Renal cortex interstitium (tissue), 15 donors: ENCODE measurements at places on chromosomes 12 and 14.

GRCh38 chr12:12323591-12323990 is 26.5 kb downstream of the MANSC1 start:
- no peak for DNase-seq

GRCh38 chr14:75418850-75419768 is 8.7 kb upstream of the JDP2 start:
- no peak for DNase-seq

DNA sequence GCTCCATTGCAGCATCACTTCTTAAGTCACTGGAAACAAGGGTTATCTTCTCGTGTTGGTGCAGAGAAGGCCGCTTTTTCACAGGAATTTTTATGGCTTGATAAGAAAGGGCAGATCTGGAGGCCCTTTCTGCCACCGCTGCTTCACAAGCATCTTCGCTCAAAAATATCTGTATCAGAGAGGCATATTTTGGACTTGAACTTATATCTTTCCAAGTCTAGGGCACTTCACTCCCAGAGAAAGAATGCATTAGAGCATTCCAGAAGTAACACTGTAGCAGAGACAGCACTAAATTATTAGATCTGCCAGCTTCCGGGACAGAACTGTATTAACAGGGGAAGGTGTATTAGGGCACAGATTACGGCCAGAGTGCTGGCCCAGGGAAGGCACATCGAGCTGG is 151.7 kb upstream of the AMIGO2 start:
- DNase-seq, result no peak

DNA sequence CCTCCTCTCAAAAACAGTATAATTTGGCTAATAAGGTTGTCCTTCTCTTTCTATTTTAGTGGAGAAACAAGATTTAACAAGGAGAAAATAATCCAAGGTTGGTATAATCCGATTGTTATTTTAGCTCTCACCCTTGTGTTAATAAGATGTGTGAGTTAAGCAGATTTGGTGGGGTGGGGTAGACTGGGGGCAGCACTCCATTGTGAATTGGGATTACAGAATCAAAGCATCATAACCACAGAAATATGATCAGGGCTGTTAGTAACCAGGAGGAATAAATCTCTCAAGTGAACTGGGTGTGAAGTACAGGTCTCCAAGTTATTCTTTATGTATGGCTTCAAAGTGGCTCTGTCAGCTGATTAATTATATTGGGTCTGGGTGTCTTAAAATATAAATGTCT is 10.2 kb downstream of the TIGAR start:
- no peak for DNase-seq

DNA sequence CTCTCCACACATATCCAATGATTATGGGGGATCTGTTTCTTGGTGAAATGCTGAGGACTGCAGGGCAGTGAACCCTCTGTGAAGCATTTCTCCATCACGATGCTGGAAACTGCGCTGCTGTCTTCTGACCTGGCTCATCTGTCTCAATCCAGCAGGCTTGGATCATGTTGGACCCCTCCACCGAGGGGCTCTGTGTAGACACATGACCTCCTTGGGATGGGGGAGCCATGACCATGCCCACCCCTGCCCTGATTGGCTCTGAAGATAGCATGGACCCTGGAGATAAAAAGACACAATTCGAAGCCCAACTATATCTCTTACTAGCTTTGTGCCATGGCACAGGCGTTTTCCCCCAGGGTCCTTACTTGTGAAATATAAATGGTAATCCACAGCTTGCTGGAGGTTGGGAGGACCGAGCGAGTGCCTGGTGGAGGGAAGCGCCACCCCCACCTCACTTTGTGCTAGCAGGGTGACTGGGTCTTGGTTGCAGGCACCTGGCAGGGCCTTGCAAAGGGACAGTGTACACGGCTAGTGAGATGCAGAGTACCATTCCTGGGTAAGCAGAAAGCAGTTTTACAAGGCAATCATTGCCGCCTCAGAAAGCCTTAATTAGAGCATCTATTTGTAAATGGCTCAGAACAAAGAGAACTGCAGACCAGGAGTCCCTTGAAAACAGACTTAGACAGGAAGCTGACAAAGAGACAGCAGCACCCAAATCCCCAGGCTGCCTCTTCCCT is 2.4 kb upstream of the KRT83 start:
- no peak for DNase-seq

- no peak for DNase-seq
These were observed 71.9 kb downstream of the DYRK2 start for GRCh38 chr12:67720351-67720856.

DNA sequence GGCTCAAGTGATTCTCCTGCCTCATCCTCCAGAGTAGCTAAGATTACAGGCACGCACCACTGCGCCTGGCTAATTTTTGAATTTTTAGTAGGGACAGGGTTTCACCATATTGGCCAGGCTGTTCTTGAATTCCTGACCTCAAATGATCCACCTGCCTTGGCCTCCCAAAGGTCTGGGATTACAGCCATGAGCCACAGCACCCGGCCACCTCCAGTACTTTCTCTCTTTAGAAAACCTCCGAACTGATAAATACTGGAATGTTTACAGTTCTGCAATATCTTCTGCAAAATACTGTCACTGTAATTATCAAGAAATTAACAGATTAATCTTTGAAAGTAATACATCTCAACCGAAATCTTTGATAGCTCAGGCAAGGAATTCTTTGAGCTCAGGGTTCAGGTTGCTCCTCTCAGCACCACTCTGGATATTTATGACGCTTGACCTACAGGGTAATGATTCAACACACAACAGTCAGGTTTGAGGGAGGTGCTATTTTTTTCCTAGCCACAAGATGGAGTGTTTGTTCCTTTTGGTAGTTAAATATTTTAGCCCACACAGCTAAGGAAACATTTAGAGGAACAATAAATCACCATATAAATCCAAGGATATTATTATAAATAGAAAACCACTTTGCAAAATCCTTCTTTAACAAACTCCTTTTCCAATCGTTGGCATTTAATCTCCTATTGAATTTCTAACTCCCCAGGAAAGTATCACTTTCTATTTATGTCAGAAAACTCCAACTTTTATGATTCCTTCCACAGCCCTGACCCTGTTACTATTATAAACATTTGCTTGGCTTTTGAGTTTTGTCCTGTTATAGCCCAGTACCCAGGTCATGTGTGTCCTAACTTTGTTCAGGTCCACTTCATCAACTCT is 48.6 kb upstream of the GTF2A1 start:
- peak; percentile 82 for DNase-seq

DNA sequence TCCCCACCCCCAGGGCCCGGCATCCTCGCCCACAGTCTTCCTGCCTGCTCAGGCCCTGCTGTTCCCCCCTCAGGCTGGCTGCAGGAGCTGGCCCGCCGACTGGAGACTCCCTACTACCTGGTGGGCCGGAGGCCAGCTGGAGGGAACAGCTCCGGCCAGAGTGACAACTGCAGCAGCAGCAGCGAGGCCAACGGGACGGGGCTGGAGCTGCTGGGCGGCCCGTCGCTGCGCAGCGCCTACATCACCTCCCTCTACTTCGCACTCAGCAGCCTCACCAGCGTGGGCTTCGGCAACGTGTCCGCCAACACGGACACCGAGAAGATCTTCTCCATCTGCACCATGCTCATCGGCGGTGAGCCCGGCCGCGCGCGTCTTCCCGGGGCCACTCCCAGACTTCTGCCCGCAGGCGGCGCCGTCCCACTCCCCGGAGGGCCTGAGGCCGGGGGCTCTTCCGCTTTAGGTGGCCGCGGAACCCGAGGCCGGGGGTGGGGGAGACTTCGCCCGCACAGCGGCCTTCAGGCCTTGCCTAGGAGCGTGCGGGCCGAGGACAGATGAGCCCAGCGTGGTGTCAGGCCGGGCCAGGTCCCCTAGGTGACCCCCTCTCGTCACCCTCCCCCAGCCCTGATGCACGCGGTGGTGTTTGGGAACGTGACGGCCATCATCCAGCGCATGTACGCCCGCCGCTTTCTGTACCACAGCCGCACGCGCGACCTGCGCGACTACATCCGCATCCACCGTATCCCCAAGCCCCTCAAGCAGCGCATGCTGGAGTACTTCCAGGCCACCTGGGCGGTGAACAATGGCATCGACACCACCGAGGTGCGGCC is 10.2 kb downstream of the KCNH3 start:
- no peak for DNase-seq

DNA sequence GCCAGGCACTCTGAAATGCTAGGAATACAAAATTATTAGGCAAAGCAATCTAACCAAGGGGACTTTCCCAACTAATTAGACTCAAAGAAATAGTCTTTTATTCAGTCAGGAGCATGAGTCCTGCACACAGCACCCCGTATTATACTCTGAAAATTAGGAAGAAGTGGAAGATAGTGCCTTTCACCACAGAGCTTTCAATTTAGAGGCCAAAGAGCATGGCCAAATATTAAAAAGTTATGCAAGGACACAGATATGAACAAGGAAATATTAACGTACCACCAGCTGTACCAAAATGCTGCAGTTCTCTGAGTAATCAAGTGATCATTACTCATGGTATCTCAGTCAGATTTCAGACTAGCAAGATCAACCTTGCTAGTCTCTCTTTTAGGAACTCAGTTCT is 22.6 kb upstream of the MDM2 start:
- no peak for DNase-seq

- no peak for DNase-seq
These were observed 3.4 kb downstream of the ARID2 start for GRCh38 chr12:45732936-45733335.

GRCh38 chr12:57459055-57459749 is 383 bp upstream of the GLI1 start:
- peak; percentile 94 for DNase-seq

GRCh38 chr14:74891870-74892269 is 10.2 kb downstream of the DLST start:
- DNase-seq, result no peak

- DNase-seq, result no peak
These were observed 320.0 kb downstream of the DPF3 start for GRCh38 chr14:72573725-72574417.

GRCh38 chr12:66508025-66508424 is 170.9 kb downstream of the GRIP1 start:
- DNase-seq, result no peak

DNA sequence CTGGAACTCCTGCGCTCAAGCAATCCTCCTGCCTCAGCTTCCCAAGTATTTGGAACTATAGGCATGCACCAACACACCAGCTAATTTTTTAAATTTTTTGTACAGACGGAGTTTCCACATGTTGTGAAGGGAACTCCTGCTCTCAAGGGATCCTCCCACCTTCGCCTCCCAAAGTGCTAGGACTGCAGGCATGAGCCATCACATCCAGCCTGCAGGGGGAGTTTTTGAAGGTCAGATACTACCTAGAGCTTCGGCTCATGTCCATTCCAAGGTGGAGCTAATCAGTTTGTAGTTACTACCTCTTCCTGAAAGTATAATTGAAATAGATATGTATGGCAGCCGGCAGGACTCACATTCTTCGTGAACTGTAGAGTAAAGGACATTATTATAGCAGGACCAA is 3.7 kb upstream of the TAS2R19 start:
- no peak for DNase-seq

DNA sequence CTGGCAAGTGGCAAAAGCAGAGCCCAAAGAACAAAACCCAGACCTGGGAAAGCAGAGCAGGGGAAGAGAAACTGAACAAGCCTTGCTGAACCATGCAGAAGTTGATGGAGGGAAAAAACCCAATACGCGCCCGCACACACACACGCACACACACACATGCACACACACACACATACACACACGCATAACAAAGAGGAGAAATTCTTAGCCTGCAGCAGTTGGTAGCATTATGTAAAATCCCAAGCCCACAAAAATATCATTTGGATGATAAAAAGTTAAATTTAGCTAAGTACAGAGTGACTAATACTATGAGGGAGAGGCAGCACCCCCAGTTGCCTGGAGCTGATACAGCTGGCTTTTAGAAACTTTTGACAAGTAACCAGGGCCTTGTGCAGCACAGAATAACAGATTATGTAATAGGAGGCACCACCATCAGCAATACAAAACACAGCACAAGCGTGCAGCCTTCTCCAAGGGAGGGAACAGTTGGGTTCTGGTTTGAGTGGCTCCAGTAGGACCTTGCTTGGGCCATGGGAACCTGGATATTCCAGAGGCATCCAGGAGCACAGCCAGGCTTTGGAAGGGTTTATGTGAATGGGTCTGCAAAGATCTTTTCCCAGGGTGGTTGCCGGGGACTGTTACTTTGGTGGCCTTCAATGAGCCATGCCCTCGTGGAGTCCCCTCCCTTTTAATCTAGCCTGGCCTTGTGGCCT is 35.3 kb downstream of the PITPNM2 start:
- DNase-seq, result no peak

DNA sequence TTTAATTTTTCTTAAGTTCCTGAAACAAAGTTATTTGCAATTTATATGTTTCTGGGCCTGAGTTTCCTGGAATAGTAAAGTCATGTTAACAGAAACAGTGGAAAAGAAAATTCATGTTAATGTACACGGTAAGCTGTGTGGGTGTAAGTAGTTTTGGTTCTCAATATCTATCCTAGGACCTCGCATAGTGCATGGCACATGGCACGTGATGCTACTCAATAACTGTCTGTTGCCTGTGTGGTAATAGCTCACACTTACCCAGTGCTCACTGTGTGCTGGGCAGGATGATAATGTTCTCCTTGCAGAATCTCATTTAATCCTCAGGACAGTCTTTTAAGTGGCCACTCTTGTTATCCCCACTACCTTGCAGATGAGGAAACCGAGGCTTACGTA is 100.7 kb downstream of the DUSP16 start:
- no peak for DNase-seq

DNA sequence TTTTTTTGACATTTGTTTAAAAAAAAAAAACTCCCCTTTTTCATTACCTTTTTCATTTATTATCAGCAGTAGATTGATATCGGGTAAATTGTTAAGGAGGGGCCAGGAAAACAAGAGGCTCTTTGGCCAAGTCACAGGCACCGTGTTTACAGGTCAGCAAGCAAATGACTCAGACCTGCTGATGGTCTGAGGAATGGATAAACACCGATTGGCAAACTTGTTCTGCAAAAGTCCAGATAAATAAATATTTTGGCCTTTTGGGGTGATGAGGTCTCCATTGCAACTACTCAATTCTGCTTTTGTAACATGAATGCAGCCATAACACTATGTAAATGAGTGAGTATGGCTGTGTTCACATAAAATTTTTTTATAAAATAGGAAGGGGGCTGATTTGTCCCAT is 94.0 kb downstream of the RPS29 start:
- DNase-seq, result no peak

- DNase-seq, result no peak
These were observed 5.5 kb upstream of the ZNF641 start for GRCh38 chr12:48356041-48356768.

GRCh38 chr14:71574976-71575375 is 357.3 kb upstream of the RGS6 start:
- DNase-seq, result no peak

DNA sequence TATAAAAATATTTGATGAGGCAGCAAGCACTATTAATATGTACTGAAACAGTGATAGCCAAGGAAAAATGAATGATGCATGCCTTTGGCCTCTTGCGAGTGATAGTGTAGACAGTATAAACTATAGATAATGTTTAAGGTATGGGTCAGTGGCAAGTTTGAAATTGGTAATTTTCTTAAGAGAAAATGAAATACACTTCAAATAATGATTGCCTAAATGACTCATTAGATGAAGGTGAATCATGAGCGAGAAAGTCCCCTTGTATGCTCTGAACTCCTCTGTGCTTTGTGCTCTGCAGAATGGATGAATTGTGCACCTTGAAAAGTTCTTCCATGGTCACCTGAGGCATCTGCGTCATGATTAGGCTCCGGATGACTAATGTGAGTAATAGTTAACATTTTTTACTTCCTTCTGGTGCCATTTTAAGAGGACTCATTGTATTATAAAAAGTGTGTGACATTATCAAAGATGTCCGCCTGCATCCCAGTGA is 84.9 kb upstream of the RTL1 start:
- no peak for DNase-seq
